T-helper 1 cell treated with Interleukin-12 subunit alpha and Interleukin-12 subunit beta and Interleukin-4 antibody, amounts not matched to agents 30 ng/mL and 1 ng/mL, for 36 hours (primary cell): ENCODE measurements at places on chromosomes 6 and 20. TPM values are rescaled to one million over a fixed set of nuclear protein-coding genes. Genes with fewer than 3 reads are reported as not detected.

CCN2 gene
- not detected in 2 replicates for total RNA-seq

ETV7 gene
- 9.5 and 10.0 TPM in 2 replicates for total RNA-seq

NDRG3 gene
- total RNA-seq, result 26.5 and 27.2 TPM in 2 replicates

AKAP7 gene
- total RNA-seq, result 6.1 and 6.3 TPM in 2 replicates

ADGRF5 gene
- total RNA-seq, result not detected in 2 replicates

MUC22 gene
- total RNA-seq, result not detected in 2 replicates

OOEP gene
- total RNA-seq, result 1.0 TPM in 2 replicates

CLPSL1 gene
- not detected in 2 replicates for total RNA-seq

COL12A1 gene
- total RNA-seq, result not detected in 2 replicates

PRR18 gene
- total RNA-seq, result not detected in 2 replicates
